ENCODE measurements at places on chromosomes 7 and 10.

DNA sequence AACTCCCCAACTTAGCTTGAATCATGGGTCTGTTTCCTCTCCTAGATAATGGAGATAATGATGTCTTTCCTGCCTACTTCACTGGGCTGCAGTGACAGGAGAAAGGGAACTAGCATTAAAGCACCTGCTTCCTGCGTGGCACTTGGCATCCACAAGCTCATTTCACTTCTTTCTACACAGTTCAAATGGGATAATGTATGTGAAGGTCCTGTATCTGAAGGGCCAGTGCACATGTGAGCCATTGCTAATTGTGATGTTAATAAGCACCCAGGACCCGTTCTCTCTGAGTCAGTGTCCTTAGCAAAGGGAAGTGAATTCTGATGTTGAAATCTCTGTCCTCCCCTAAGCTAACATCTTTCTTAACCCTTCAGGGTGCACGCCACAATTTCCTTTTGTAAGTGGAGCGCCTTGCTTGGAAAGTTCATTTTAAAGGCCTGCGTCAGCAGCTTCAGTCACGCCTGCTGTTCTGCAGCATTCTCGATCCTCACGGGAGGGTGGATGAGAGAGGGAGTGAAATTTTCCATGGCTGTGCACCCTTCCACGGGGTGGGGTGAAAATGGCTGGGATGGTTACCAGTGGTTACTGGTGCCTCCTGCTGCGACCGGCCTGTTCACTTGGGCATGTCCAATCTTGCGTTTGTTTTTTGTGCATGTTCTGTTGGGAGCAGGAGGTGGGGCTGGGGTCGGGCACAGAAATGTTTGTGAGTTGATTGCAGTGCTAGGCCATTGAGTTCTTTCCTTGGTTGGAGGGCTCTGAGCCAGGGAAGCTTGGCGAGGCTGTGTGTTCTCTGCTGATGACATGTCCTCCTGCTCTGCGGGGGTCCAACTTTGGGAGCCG, 59.2 kb downstream of the HK1 start:
- no peak for DNase-seq

GRCh38 chr7:107680478-107680877, 19.9 kb downstream of the SLC26A4 start:
- DNase-seq, result no peak

DNA sequence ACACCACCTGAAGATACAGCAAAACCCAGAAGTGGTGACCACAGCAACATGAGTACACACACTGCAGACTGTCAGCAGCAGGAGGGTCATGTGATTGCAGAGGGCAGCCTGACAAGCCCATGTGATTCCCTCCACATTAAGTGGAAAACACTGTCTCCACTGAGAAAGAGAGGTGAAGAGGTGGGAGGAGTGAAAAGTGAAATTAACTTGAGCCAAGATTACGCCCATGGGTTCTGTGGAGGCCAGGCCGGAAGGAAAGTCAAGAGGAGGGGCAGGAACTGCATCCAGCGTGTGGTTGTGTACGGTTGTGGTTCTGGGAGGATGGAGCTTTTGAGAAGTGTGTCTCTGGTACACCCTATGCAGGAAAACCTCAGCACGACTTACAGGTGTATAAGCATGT, 138.5 kb downstream of the PLXNA4 start:
- no peak for DNase-seq

DNA sequence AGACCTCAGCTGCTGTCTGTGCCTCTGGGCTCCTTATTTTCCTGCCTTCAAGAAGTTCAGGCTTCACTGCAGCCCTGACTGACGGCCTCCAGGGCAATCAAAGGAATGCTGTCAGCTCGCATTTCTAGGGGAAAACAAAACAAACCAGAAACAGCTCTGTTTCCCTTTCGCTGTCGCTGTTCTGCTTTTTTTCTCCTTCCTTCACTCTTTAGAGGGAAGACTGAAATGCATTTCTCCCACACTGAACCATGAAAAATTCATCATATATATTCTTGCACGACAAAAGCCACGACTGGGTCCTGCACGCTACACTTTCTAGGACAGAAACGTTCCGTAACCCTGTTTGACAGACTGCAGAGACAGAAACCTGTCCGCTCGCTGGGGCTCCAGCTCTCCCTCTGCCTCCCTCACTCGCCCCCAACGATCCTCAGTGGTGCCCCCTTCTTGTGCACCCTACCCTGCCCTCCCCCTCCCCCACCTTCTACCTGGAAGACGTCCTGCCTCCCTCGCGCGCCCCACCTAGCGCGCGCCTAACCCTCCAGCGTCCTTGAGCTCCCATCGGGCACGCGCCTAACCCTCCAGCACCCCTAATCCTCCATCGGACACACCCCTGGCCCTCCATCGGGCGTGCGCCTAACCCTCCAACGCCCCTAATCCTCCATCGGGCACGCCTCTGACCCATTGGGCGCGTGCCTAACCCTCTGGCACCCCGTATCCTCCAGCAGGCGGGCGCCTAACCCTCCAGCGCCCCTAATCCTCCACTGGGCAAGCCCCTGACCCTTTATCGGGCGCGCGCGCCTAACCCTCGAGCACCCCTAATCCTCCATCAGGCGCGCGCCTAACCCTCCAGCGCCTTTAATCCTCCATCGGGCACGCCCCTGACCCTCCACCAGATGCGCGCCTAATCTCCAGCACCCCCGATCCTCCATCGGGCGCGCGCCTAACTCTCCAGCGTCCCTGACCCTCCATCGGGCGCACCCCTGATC, 37.1 kb downstream of the SVOPL start:
- DNase-seq, result no peak

GRCh38 chr7:155337946-155338631, 40.4 kb downstream of the INSIG1 start:
- DNase-seq, result no peak

DNA sequence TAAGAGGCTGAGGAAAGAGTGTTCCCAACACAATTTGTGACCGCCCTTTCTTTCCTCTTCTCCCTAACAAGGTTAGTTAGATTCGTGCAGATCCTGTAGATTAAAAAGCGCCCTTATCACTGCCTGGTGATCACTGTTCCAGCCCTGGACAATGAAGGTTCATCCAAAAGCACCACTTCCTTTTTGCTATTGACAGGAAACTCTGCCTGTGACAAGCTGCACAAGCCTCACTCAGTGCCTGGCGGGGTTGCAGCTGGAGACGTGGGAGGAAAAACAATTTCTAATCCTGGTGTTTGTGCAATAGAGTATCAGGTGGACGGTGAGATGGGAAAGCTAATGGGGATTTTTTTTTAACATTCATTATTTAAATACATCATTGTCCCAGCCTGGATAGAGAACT, 105.9 kb upstream of the CAV2 start:
- no peak for DNase-seq

Measured in NCI-H226 (cell line).